ENCODE measurements at places on chromosomes 12 and 14.

DNA sequence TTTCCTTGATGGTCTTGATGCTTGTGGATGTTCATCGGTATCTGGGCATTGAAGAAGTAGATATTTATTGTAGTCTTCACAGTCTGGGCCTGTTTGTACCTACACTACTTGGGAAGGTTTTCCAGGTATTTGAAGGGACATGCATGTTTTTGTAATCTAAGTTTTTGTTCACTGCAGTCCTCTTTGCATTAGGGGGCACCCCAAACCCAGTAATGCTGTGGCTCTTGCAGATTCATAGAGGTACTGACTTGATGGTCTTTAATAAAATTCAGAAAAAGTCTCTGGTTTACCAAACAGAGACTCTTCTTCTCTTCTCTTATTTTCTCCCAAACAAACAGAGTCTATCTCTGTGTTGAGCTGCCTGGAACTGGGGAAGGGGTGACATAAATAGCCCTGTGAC is 150.9 kb upstream of the SLC16A7 start:
- no peak for DNase-seq

- no peak for DNase-seq
Measured at GRCh38 chr12:28611449-28611848, 421.2 kb downstream of the CCDC91 start.

GRCh38 chr12:30614031-30614430 is 81.6 kb downstream of the IPO8 start:
- no peak for DNase-seq

DNA sequence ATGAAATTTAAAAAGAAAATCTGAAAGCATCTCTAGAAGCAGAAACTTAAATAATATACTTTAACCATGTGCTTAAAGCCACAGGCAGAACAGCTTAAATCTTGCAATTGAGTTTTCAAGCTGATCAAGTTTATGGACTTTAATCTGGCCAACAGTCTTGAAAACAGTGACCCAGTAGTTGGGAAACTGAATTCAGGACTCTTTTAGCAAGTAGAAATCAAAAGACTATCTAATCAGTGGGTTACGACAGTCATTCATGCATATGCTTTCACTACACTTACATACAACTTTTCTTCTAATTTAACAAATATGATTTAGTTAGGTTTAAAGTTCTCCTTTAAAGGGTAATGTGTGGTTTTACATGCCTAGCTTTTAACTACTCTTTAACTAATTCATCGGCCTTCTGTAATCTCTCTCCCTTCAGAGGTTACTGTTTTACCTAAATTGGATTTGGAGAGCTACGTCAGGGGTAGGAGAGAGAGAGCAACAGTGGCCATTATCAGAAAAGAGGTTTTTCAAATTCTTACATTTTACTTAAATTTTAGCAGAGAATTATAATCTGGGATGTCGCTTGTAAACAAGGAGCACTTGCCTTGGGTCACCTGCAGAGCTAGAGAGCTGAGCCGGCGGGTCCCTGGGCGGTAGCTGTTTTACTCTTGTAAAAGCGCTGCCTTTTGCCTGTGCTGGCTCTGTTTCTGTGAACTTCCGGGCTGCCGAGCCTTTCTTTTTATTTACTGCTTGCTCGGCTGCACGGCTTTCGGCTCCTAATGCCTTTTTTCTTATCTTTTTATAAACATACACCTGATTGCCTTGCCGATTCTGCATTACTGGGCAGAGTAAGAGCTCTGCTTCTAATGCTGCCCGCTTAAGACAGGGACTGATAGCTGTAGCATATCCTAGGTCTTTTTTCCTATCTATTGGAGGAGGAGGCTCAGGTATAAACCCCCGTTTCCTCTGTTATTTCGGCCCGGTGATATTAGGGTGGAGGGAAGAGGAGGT is 17.4 kb upstream of the LYZ start:
- no peak for DNase-seq

- no peak for DNase-seq
Measured at GRCh38 chr12:47860279-47860841, 40.7 kb upstream of the HDAC7 start.

DNA sequence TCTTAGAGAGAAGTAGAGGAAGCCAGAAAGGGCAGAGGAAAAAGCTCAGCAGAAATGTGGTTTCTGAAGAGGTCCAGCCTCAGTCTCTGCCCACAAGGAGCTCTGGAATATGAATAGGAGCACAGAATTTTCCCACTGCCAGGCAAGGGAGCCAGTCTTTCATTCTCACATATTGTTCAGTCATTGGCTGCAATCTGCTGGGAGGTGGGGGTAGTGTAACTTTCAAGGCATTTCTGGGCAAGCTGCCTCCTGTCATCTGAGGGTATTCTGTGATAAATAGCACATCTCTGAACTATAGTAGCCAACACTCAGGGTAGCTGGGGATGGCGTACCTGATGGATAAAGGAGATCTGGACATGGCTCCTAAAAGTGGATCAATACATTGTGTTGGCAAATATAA is 127.2 kb downstream of the LRRK2 start:
- DNase-seq: no peak

DNA sequence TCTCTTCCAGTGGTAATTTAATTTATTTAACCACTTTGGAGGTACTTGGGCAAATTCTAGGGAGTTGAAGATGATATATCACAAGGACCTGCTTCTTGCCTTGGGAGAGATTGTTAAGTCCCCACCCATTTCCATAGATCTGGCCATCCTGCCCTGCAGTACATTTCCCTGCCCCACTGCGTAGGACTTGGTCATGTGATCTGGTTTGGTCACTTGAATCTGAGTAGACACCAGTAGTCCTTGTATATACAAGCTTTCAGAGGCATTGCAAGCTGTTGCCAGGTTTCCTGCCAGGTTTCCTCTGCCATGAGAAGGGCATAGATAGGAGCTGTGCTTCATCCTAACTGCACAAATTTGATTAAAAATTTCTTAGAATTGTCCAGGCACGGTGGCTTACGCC is 200.0 kb downstream of the ADAMTS20 start:
- DNase-seq: no peak

DNA sequence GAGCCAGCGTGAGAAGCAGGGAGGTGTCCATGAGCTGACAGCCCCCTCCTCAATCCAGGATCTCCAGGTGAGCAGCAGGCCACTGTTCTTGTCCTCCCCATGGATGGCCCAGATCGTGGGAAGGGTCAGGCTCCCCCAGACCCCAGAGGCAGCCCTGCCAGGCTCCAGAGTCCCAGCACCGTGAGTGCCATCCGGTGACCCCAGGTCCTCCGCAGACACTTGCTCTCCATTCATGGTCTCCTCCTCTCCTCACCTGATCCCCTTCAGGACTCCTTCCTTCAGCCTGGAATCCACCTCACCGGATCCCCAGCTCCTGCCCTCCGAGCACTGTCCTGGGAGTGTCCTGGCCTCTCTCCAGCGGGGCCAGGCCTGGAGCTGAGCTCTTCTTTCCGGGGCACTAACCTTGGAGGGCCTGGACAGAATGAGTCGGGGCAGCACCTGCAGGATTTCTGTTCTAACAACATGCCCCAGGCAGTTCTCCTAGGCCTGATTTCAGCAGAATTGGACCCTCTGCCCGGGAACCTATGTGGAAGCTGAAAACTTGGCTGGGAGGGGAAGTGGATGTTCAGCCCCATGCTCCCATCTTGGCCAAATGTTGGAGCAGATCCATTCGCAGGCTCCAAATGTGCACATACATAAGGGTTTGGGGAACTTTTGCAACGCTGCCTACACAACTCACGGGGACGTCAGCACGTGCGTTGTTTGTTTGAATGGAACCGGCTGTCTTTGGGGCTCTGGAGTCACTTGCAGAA is 341.6 kb upstream of the SFSWAP start:
- no peak for DNase-seq

DNA sequence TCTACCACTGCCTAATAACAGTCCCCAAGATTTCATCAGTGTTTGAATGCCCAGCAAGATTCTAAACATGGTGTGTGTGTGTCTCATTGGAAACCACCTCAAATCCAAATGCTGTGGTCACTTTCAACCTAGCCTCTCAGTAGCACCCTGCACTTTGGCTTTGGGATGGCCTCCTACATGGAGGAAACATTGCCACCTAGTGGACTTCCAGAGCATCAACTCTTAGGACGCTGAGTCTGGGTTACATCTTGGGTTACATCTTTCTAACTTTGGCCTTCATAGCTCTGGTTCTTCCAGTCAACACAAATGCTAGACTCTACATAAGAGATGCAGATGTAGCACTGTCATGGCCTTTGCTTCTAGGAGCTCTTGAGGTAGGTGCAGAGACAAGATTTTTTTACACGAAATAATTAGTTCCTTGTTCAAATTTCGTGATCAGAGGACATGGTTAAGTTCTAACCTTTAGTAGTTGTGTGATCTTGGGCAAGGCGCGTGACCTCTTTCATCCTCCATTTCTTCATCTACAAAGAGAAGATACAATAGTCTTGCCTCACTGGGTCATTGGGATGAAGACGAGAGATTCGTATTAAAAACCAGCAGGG is 113.5 kb upstream of the VASH1 start:
- peak; percentile 39 for DNase-seq

DNA sequence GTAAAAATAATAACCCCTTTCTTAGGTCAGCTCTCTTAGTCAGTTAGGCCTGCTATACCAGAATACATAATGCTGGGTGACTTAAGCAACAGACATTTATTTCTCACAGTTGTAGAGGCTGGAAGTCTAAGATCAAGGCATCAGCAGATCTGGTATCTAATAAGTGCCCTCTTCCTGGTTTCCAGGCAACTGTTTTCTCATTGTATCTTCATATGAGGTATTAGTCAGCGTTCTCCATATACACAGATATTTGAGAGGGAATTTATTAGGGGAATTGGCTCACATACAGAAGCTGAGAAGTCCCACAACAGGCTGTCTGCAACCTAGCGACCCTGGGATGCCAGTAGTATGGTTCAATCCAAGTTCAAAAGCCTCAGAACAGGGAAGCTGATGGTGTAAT is 896.0 kb downstream of the GALC start:
- DNase-seq: no peak

DNA sequence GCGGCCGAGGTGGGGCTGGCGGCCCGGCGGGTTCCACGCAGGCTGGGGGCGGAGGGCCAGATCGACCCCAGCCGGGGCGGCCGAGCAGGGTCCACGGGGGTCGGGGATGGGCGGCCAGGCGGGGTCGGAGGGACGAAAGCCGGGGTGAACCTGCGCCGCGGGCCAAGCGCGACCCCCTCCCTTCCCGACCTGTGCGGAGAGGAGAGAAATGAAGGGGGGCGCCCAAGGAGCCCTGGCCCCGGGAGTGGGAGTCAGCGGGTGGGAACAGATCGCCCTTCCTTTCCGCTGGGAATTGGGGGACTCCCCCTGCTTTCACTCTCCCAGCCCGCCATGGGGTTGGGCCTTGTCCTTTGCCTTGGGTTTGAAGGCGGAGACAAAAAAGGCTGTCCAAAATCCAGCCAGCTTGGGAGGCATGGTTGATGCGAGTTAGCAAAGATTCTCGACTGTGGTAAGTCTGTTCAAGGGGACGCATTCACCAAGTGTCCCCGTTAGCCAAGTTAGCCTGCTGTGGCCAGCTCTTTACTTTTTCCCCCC is 559 bp upstream of the CKAP4 start:
- no peak for DNase-seq

All from NCI-H748 treated with DMSO at 0.1 percent for 48 hours (cell line).